ENCODE measurements at places on chromosomes 13 and 19. TPM values are rescaled to one million over a fixed set of nuclear protein-coding genes. Genes with fewer than 3 reads are reported as not detected.

HMG20B gene
- polyA plus RNA-seq: 82.6 TPM

DNA sequence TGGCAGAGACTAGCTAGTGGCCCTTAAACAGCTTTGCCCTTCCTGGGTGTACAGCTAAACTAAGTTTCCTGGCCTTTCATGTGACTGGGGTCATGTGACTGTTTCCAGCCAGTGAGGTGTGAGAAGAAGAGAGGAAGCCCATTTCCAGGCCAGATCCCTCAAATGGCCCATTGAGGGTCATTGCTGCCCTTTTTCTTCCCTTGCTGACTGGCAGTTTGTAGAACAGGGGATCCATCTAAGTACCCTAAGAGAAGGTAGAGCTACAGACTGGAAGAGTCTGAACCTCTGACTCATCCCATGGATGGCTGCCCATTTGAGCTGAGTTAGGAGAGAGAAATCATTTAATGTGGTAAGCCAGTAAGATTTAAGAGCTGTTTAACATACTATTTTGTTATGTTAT lies 2.8 kb downstream of the SWSAP1 start:
- DNase-seq: no peak

MRPL57 gene
- polyA plus RNA-seq: 47.1 TPM

GRCh38 chr13:90485436-90485835 lies 862.1 kb upstream of the MIR17HG start:
- no peak for DNase-seq

SIGLEC5 gene
- not detected for polyA plus RNA-seq

NUDT19 gene
- 8.8 TPM for polyA plus RNA-seq

DNA sequence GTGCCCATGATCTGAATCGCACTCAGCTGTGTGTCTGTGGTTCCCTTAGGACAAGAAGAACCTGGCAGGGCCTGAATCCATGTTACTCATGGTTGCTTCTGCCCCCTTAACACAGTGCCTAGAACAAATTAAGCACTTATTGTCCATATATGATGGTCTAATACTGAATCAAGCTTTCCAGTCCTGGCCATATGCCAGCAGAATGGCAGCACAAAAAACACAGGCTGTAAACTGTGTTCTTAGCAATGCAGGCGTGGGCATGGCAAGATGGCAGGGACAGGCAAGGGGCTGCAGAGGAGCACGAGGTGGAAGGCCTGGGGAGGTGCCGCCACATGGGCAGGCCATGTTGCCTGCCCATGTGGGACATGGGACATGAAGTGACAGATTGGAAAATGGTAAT lies 68.2 kb downstream of the LATS2 start:
- no peak for DNase-seq

DNA sequence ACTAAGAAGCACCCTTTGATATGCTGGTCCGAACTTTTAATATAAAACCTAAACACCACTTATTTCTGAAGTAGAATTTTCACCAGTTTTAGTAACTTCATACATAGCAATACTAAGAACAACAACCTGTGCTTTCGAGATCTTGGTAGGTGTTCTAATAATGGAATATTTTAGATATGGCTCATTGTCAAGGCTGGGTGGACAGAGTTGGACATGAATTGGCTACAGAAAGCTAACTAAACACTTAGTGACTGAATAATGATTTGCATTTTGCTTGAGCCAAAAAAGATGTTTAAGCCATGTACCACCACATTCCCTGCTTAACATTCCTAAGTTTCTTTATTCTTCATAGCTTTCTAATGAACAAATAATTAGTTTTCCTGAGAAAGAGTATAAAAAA lies 344.3 kb upstream of the SGCG start:
- no peak for DNase-seq

GRCh38 chr13:103931885-103932284 lies 865.7 kb upstream of the SLC10A2 start:
- peak; percentile 17 for DNase-seq

DNA sequence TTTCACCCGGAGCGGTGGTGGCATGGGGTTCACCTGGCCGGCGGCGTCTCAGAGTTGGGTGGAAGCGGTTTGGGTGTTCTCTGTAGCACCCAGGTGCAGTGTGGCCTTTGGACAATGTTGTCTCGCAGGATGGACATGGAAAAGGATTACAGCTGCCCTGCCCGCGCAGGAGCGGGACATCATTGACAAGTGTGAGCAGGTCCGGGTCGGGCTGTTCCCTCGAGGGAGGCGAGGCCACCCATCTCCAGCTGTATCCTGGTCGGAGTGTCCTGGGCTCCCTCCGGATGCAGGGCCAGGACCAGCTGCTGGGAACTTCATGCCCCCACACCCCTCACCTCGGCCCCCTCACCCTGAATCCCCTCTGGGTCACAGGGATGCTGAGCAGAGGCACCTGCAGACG lies 7.8 kb upstream of the ZNF14 start:
- no peak for DNase-seq

GRCh38 chr13:78197231-78197630 lies 278.6 kb upstream of the EDNRB start:
- no peak for DNase-seq

NAPA gene
- polyA plus RNA-seq: 213 TPM

DNA sequence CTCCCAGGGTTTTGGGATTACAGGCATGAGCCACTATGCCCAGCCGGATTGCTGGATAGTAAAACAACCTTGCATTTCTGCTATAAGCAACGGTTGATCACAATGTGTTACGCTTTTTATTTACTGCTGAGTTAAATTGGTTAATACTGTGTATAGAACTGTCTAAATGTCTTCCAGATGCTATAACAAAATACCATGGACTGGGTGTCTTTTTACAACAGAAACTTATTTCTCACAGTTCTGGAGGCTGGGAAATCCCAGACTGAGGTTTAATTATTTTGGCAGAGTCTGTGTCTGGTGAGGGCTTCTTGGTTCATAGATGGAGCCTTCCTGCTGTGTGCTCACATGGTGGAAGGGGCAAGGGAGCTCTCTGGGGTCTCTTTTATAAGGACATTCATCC lies 65.5 kb downstream of the ING1 start:
- no peak for DNase-seq

ZNF681 gene
- polyA plus RNA-seq: 0.30 TPM

- peak; percentile 98 for DNase-seq
Measured at GRCh38 chr19:984165-984967, at the start of gene WDR18. Gene WDR18, plus strand, starts transcription at chr19:984345. Its CDS starts 9 bp downstream, at chr19:984354.

ZNF534 gene
- not detected for polyA plus RNA-seq

AZU1 gene
- polyA plus RNA-seq: not detected

ELSPBP1 gene
- polyA plus RNA-seq: not detected

DNA sequence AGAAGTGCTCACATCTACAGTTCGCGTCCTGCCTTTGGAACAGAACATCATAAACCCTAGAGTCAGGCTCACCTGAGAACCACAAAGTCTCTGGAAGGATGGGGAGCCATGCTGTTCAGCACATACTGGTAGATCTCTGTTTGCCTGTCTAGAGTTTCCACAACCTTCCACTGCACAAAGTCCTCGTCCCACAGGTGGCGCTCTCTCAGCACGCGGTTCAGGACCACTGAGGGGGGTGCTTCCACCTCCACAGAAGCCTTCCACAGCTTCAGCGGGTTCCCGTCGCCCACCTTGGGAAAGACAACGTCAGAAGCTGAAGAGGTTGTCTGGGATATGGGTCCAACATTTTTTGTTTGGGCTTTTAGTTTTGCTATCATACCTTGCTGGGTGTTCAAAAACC lies 93.6 kb downstream of the KL start:
- DNase-seq: no peak

TEX26 gene
- not detected for polyA plus RNA-seq

DNA sequence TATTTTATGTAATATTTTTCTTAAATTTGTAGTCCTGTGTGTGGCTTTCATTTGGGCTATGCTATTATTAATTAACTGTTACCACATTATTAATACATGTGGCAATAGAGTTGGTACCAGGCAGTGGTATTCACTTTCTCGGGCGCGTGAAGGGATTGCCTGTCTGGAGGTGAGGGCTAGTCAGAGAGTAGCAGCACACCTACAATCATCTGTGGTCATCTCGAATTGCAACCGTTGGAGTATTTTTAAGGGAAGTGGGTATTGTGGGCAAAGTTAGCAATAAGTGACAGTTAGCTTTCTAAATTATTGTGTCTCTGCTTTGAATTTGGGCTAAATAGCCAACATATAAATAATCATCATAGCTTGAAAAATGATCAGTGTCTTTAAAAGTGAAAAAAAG lies 20.0 kb upstream of the GPR18 start:
- DNase-seq: no peak

- DNase-seq: no peak
Measured at GRCh38 chr13:32733690-32734089, 147.4 kb downstream of the PDS5B start.

CEACAM16 gene
- not detected for polyA plus RNA-seq

ZNF415 gene
- polyA plus RNA-seq: 8.8 TPM

DNA sequence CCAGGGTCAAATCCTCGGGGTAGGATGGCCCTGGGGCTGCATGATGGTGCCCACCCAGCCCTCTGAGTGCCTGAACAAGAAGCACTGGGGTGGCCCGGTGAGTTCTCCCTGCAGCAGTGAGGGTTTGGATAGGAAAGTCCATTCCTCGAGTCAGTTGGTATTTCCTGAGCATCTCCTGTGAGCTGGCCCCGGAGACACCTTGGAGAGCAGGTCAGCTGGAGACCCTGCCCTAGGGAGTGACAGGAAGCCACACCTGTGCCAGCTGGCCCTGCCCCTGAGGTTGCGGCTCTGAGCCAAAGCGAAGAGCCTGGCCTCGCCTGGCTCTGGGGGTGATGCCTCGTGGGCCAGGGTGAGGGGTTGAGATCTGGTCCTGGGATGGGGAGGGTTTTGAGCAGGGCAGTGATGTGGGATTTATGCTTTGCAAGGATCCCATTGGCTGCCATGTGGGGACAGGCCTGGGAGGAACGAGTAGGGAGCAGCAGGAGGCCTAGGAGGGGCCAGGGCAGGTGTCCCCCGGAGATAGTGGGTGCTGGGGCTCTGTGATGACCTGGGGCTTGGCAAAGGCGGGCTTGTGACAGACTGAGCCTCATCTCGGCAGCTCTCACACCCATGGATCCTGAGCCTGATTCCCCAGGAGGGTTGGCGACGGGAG lies 16.0 kb downstream of the CRTC1 start:
- DNase-seq: no peak

GRCh38 chr19:42317535-42317934 lies 4.4 kb downstream of the TMEM145 start:
- no peak for DNase-seq

GRCh38 chr19:2517881-2518601 lies 42.1 kb downstream of the GADD45B start:
- no peak for DNase-seq

DNA sequence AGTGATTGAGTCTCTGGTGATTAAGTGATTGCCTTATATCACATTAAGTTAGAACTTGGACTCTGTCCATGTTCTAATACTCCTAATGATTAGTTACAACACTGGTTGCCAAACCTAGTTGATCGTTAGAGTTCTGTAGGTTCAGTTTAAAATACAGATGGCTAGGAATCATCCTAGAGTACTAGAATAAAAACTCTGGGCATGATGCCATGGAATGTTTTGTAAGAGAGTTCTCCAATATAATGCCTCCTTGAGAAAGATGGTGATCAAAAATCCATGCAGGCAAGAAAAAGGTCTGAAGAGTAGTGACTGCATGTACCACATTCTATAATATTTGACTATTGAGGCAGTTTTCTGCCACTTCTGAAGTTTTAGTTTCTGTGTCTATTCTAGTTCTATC lies 176.3 kb downstream of the GPC5 start:
- no peak for DNase-seq

DNA sequence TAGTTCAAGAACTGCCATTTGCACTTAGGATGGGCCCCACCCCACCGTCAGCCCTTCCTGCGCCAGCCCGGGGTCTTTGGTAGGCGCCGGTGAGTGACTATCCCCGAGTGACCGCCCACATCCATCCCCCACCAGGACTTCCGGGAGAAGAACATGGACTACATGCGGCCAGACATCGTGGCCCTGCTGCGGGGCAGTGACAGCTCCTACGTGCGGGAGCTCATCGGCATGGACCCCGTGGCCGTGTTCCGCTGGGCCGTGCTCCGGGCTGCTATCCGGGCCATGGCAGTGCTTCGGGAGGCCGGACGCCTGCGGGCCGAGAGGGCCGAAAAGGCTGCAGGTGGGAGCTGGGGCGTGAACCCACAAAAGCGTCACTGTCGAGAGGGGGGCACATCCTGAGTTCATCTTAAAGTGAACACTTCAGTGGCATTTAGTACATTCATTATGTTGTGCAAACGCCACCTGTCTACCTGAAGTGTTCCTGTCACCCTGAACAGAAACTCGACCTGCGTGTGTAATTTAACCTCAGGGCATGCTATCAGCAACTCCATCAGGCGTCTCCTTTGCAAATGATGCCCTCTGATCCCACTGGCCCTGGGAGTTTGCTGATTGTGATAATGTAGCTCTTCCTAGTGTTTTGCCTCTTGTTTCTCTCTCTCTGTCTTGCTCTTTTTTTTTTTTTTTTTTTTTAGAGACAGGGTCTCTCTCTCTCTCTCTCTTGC lies 42.4 kb upstream of the USE1 start:
- peak; percentile 8 for DNase-seq

KATNAL1 gene
- polyA plus RNA-seq: 2.5 TPM

SERPINE3 gene
- polyA plus RNA-seq: not detected

DNA sequence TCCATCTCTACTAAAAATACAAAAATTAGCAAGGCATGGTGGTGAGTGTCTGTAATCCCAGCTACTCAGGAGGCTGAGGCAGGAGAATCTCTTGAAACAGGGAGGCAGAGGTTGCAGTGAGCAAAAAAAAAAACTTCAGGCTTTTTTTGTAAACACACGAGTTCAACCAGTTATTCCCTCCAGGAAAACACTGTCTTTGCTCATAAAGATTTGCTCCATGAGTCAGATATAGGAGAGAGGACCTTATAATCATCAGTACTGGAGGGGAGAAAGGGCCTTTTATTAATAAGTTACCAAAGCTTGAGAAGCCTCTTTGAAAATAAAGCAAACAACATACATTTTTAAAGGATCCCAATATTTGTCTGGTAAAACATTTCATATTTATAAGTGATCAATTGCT lies 110.7 kb downstream of the EFNB2 start:
- DNase-seq: no peak

GSX1 gene
- not detected for polyA plus RNA-seq

DNA sequence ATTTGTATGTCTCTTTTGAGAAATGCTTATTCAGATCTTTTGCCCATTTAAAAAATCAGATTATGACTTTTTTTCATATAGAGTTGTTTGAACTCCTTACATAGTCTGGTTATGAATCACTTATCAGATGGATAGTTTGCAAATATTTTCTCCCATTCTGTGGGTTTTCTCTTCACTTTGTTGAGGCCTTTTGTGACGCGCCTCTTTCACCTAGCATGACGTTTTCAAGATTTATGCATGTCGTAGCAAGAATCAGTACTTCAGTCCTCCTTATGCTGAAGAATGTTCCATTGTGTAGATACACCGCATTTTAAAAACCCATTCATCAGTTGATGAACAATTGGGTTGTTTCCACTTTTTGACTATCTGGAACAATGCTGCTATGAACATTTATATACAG lies 13.4 kb downstream of the PABPC3 start:
- no peak for DNase-seq

GRCh38 chr13:42279080-42279479 lies 7.1 kb downstream of the AKAP11 start:
- DNase-seq: no peak

DNA sequence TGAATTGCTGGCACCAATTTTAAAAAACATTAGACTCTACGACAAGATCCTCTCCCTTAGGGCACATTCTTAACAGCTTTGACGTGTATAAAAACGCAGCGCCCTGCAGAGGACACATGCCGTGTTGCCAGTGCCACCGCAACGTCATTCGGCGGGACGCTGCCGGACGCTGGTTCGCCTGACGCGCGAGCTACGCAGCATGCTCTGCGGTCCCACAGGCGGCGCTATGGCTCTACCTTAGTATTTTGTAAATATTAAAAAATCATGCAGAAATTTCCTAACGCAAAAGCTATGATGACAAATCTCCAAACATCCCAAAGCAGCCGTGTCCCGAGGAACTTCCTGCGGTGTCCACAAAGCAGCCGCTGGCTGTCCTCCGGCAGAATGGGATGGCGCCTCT lies 4.2 kb upstream of the ADPRHL1 start:
- no peak for DNase-seq

Measured in kidney (tissue), 22 donors.